ENCODE measurements at places on chromosomes 5 and 9.

GRCh38 chr5:180178531-180179441 is 30.2 kb downstream of the RASGEF1C start:
- no peak for DNase-seq

DNA sequence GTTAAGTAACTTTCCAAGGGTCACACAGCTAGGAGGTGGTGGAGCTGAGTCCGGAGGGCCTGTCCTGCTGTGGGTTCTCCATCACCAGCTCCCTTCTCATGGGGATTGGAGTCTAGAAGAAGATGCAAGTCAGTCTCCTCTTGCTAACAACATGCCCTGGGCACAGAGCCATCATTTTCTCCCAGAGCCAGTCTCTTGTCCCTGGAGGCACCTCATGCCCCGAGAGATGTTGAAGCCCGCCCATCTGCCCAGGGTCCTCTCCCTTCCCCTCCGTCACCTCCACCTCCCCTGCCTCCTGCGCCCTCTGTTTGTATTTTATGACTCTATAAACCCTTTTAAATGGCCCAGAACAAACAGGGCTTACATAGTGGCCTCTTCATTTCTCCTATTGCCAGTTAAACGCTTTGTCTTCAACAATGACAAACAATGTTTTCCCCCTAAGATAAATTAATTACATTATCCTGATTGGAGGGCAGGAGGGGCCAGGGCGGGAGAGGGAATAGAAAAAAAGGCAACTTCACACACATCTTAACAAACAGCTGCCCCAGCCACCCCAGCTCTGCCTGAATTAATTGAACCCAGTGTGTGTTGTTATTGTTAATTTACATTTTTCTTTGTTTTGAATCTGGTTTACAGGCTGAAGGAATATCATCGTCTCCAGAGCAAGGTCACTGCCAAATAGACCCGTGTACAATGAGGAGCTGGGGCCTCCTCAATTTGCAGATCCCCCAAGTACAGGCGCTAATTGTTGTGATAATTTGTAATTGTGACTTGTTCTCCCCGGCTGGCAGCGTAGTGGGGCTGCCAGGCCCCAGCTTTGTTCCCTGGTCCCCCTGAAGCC is 55.8 kb downstream of the ASS1 start:
- no peak for DNase-seq

DNA sequence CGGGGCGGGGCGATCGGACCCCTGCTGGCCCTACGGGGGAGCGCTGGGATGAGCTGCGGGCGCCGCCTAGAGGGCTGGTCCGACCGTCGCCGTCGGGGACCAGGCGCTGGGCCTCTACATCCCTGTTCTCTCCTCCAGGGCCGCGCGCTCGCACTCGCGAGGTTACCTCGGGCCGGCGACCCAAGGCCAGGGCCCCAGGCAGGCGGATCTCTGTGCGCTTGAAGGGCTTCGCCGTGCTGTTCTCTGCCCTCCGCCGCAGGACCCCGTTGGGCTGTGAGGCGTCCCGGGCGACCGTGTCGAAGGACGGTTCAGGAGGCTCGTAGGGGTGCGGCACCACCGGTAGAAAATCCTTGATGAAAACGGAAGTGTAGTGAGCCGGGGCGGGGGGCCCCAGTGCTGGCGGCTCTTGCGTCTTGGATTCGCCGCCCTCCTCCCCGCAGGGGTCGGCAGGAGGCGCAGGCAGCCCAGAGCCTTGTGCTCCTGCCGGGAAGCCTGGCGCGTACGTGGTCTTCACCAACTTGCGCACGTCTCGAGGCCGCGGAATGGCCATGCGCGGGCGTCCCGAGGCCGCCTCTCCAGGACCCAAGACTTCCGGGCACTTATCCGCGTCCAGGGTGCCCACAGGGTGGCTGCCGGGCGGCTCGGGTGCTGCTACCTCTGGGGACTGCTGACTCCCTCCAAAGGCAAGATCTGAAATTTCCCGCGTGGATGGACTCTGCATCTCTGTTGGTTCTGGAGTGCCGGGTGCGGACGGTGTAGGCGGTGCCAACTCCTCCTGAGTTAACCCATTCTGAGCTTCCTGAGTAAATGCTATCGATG is 2.0 kb downstream of the PROB1 start:
- DNase-seq, result peak; percentile 79

DNA sequence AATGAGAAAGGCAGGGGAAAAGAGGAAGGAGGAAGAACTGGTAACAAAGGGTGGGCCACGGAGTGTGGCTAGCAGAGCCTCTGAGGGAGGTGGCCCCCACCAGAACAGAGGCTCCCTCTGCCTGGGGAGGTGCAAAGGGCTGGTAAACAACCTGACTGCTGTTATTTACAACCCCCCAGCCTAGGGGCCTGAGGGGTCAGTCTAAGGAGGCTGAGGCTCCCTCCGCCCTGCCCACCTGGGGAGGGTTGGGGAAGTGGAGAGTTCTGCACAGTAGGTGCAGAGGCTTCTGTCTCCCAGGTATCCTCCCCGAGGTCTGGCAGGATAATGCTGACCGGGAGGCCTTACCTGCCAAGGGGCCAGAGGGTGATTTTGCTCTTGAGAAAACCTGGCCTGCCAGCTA is 35.6 kb upstream of the SMU1 start:
- DNase-seq, result no peak

- no peak for DNase-seq
Observed at GRCh38 chr5:142654578-142655058, 31.3 kb downstream of the FGF1 start.

DNA sequence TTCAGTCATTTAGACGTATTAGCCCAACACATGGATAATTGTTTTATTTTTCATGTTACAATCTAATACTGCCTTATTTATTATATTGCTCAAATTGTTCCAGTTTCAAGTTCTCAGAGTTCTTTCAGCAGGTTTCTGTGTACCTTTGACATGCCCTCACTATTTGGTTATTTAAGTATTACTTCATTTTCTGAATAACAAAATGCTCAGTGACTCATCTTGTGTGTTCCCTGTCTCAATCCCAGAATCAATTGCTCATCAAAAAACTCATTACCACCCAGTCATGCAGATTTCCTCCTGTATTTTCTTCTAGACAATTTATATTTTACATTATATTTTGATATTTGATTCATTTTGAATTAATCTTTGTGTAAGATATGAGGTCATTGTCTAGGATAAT is 562.6 kb downstream of the ANXA1 start:
- no peak for DNase-seq

DNA sequence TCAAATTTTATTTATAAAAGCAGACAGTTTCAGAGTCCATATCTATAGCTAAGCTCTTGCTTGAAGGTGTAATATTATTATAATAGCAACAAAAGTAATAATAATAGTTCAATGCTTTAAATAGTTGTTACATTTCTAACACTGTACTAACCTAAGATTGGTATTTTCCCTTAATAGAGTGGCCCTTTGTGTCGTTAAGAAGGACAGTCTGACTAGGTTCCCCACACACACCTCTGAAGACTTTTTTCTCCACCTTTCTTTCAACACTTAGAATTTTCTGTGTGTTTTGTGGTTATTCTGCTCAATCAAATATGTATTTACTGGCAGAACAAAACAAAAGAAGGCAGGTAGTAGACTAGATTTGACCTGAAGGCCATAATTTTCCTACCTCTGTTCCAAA is 223.2 kb upstream of the ACO1 start:
- DNase-seq, result no peak

- DNase-seq, result no peak
Observed at GRCh38 chr9:126418608-126419007, 92.0 kb downstream of the MVB12B start.

- no peak for DNase-seq
Observed at GRCh38 chr9:102972780-102973179, 22.4 kb upstream of the CYLC2 start.

GRCh38 chr9:129617167-129617566 is 3.7 kb downstream of the C9orf50 start:
- no peak for DNase-seq

DNA sequence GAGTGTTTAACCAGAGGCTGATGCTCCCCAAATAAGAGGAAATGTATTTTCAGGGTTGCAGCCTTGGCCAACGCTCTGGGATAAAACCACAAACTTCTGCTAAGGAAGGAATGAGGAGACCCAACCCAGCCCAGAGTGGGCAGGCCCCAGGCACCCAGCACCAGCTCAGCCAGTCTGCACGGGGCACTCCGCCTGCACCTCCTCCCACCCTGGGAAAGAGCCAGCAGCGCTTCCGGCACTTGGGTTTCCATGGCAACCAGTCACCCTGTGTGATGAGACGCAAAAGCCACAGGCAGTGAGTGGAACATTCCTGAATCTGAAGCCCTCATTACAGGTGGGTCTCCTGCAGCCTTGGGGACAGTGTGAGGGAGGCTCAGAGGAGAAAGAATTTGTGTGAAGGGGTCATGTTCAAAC is 85.2 kb upstream of the ZBTB43 start:
- DNase-seq, result peak; percentile 76

DNA sequence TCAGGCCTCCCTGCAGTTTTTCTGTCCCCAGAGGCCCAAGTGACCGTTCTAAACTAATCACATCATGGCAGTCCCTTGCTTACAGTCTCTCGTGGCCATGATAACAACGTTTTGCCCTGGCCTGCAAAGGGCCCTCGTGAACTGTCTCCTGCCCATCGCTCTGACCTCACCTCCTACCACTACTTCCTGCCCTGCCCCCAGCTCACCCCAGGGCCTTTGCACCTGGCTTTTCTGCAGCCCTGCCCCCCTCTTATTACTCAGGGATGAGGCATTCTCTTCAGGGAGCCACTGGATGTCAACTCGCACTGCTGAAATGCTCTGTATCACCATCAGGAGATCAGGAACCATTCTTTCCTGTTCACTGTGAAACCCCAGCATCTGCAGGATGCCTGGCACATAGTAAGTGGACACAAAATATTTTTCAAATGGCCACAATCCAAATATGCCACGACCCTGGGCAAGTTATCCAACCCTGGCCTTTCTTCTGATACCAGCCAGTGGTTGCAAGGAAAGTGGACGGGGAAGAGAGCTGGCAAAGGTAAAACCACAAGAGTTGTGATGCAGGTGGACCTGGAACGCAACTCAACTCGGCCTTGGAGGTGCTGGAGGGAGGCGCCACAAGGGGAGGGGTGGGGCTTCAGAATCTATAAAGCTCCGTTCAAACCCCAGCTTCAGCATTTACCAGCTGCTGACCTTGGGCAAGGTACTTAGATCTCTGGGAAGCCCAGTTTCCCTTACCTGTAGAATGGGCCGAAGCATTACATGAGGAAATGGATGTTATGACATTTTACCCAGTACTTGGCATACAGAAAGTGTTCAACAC is 1.7 kb downstream of the SNCB start:
- DNase-seq, result no peak

GRCh38 chr5:134103397-134103796 is 11.1 kb upstream of the TCF7 start:
- peak; percentile 59 for DNase-seq

- DNase-seq, result no peak
Observed at GRCh38 chr9:14769230-14769571, 46.7 kb upstream of the CER1 start.

DNA sequence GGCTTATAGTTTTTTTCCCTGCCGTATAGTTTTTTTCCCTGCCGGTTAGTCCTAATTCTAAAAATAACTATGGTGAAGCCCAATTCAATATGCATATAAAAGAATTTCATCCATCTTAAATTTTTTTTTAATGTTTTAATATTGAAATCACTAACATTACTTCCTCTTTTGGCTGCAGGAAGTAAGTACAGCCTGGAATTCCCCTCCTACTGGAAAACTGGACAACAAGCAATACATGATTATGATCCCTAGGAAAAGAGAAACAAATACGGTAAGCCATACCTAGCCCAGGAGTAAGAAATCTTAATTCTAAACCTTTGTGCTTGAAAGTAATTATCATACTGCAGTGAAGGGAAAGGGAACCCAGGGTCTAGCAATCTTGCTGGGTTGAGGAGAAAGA is 119.0 kb downstream of the NR3C1 start:
- DNase-seq, result no peak

GRCh38 chr9:6893350-6894131 is 135.8 kb downstream of the KDM4C start:
- no peak for DNase-seq

- peak; percentile 52 for DNase-seq
Observed at GRCh38 chr9:114898741-114899140, 31.6 kb downstream of the TNFSF8 start.

GRCh38 chr5:73654819-73655318 is 28.9 kb downstream of the ARHGEF28 start:
- DNase-seq, result no peak
